ENCODE measurements at places on chromosomes 3 and 15.

DNA sequence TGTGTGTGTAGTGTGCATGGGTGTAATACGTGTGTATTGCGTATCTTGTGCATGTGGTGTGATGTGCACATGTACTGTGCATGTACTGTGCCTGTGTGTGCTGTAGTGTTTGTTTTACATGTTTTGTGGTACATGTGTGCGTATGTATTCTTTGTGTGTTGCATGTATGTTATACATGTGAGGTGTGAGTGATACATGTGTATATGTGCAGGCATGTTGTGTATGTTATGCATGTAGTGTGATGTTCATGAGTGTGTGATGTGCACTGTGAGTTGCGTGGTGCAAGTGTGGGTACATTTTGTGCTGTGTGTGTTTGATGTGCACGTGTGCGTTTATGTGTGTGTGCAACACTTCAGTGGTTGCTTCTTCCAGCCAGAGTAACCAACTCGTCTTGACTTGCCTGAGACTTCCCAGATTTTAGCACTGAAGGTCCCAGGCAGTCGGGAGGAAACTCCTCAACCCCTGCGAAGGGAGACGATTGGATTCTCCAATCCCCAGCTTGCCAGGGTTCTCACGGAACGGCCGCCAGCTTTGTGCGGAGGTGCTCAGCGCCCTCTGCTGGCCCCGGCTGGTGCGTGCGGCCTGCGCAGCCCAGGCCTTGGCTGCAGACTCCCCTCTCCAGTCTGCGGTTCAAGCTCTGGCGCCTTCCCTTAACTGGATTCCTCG lies 3.6 kb downstream of the GALNT15 start:
- peak; percentile 34 for DNase-seq

DNA sequence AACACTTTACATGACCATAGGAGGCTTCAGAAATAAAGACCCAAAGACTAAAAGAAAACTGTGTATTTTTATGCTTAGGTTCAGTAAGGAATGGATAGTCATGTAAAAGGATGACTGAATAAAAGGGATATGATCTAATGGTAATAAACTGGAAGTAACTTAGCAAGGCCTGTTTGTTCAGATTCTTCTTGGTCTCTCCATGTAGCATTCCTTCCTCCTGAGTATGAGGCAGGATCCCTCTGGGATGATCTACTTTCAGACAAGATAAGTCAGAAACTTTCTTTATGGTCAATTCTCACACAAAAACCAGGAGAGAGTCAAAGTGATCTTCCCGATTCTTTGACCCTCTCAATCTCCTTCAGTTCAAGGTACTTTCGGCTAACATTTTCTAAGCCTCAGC lies 340.8 kb upstream of the DCBLD2 start:
- no peak for DNase-seq

- DNase-seq, result no peak
Measured at GRCh38 chr3:195128255-195129071, 142.5 kb downstream of the XXYLT1 start.

- no peak for DNase-seq
Measured at GRCh38 chr3:134357261-134357913, 16.9 kb downstream of the AMOTL2 start.

- no peak for DNase-seq
Measured at GRCh38 chr3:34858067-34858660, 781.2 kb upstream of the ARPP21 start.

DNA sequence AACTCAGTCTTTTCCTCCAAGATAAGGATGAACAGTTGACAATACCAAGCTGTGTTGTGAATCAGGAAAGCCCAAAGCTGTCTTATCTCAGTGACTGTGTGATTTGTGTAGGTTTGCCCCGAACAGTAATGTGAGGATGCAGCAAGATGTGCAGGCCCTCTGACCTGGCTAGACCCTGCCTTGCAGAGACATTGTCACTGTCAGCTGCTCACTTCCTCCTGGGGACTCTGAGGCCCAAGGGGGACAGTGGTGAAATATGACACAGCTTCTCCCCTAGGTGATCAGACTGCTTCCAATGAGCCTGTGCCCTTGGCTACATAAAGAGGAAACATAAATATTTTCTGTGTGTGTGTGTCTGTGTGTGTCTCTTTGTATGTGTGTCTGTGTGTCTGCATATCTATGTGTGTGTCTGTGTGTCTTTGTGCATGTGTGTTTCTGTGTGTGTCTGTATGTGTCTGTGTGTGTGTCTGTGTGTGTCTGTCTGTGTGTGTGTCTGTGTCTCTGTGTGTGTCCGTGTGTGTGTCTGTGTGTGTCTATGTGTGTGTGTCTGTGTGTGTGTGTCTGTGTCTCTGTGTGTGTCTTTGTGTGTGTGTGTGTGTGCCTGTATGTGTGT lies 21.7 kb downstream of the LRRK1 start:
- DNase-seq, result no peak

- DNase-seq, result no peak
Measured at GRCh38 chr15:83943043-83943442, 289.1 kb downstream of the ADAMTSL3 start.

- no peak for DNase-seq
Measured at GRCh38 chr15:75749820-75750219, 37.2 kb upstream of the CSPG4 start.

DNA sequence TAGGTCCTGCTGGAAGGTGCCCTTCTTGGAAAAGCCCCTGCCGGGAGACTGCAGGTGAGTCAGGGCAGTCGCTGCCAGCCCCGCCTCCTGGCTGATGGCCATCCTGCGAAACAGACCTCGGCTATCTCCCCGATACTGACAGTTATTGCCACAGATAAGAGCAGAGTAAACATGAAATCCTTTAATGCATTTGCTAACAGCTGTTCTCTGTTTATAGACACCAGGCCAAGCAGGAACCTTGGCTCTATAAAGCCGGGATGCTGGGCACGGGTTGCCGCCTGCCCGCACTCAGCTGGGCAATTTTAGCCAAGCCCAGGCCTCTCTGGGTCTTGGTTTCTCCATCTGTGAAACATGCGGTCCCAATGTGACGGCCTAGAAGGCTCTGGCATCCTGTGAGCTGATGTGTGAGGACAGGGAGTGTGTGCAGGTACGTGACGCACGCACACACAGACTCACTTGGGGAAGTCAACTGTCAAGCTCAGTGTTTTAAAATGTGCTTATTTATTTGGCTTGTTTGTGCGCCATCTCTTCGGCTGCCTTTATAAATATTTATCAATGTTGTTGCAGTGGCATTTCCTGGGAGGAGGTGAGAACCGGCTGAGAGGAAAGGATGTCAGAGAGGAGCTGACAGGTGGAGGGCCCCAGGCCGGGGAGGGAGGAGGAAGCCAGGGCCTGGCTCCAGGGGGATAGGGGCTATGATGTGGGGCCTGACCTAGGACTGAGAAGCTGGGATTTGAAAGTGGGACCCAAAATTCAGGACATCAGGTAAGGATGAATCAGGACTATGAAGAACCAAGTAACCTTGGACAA lies 50.8 kb upstream of the PRR23E start:
- no peak for DNase-seq

DNA sequence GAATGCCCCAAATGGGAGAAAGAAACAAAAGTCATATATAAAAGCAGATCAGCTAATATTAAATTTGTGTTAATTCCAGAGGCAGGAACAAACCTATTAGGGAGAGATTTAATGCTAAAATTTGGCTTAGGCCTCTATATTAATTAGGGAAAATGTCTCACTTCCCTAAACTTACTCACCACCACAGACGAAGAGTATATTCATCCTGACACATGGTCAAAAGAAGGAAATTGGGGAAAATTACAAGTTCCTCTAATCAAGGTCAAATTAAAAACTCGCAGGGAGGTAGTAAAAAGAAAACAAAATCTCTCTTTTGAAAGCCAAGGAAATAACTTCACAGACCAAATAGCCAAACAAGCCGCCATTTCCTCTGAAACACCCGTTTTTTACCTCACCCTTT lies 32.2 kb downstream of the GRM2 start:
- no peak for DNase-seq

- no peak for DNase-seq
Measured at GRCh38 chr15:73924171-73924921, 1.9 kb upstream of the LOXL1 start.

DNA sequence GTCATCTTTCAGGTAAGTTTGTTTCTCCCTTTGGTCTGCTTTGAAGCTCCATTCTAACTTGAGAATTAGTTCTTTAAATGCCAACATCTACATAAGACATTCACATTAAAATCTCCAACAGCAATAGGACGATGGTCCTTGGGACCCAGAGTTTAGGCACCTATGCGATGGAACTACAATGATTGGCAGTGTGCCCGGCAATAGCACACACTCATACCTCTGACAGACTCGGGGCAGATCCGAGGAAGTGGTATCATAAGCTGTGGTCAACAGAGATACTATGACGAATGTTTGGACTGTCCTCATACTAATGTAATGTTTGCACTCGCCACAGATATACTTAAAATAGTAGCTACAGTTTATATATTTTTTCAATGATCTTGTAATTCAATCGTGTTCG lies 34.2 kb upstream of the NR2F2 start:
- DNase-seq, result no peak

- DNase-seq, result no peak
Measured at GRCh38 chr3:50630877-50631276, 13.9 kb downstream of the MAPKAPK3 start.

- peak; percentile 12 for DNase-seq
Measured at GRCh38 chr3:170356596-170357175, 829 bp upstream of the SKIL start.

- no peak for DNase-seq
Measured at GRCh38 chr3:135051409-135051973, 256.4 kb downstream of the EPHB1 start.

GRCh38 chr15:48653913-48654670 lies 8.6 kb upstream of the FBN1 start:
- DNase-seq, result no peak

- no peak for DNase-seq
Measured at GRCh38 chr3:30625541-30626438, 19.4 kb downstream of the TGFBR2 start.

- no peak for DNase-seq
Measured at GRCh38 chr15:67783303-67783702, 42.0 kb upstream of the SKOR1 start.

DNA sequence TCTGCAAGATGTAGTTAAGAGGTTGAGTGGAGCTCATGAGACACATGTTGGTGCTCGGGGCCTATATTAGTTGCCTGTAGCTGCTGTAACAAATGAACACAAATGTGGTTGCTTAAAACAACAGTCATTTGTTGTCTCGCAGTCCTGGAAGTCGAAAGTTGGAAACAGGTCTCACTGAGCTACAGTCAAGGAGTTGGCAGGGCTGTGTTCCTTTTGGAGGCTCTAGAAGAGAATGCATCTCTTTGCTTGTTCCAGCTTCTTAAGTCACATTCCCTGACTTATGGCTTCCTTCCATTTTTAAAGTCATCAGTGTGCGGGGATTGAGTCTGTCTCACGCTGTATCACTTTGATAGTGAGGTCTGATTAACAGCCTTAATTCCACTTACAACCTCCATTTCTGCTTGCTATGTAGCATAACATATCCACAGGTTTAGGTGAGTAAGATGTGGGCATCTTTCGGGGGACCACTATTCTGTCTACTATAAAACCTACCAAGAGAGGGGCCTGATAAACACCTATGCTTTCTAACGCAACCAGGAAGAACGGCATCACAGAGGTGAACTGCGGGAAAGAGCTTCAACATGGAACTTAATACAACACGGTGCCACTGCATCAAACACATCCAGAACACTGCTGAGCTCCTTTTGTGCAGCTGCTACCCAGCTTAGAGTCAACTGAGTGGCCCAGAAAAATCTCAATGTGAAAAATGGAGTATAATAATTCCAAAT lies 119.4 kb downstream of the ATP10A start:
- DNase-seq, result no peak

- DNase-seq, result no peak
Measured at GRCh38 chr15:39787479-39787878, 4.8 kb upstream of the FSIP1 start.

- no peak for DNase-seq
Measured at GRCh38 chr3:196192524-196193051, 18.6 kb downstream of the ZDHHC19 start.

DNA sequence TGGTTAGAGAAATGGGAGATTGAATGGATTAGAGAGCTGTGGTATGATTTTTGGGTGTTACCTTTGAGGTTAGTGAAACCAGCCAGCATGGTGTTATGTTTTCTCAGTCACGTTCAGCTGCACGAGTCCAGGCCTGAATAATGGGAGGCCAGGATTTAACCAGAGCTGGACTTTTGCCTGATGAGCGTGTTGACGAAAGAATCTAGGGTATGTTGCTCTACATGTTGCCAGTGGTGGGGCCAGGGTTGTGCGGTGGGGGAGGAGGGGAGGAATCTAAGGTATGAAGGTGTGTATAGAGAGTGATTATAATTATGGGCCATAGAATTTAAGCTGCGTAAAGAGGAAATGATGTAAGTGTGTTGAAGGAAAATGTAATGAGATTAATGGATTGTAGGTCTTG lies 22.8 kb downstream of the MINDY2 start:
- DNase-seq, result no peak

DNA sequence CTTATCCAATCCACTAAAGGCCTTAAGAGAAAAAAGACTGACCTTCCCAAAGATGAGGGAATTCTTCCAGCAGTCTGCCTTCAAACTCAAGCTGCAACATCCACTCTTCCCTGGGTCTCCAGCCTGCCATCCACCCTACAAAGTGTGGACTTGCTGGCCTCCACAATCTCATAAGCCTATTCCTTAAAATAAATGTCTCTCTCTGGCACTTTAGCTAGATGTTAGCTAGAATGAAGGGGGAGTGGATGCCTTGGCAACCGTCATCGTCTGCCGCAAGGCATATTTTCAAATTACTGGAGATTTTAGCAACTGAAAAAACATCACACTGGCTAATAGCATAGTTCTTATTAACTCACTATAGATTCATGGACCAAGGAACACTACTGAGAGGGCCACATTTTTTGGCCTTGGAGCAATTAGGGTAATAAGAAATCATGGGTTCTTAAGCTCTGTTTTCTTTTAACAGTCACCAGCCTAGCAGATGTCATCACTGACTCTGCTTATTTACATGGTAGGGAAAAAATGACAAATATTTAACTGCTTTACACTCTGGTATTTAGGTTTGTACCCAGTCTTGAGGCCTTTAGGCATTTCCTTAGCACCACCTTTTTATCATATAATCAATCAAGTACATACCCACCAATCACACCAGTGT lies 245.3 kb downstream of the MYRIP start:
- no peak for DNase-seq

- no peak for DNase-seq
Measured at GRCh38 chr3:10248984-10249748, 907 bp downstream of the TATDN2 start.

DNA sequence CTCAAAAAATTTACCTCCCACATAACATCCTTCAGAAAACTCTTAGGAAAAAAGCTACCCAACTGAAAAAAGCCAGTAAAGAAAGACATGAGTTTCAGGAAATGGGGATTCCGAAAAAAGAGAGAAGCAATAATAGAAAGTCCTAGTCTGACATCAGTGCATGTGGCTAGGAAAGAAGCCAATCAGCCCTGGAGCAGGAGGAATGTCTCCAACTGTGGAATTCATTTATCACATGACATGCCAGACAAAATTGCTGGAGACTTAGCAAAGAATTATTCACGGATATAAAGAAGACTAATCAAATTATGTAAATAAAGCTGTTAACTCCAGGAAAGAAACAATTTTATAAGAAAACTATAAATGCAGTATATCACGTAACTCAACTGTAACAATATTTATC lies 258.9 kb upstream of the RARB start:
- DNase-seq, result no peak
